NCI-H187 (cell line): ENCODE measurements at places on chromosomes 7 and 10.
A peak's percentile ranks its signal among the peaks of the same experiment; 100 is the strongest.

DNA sequence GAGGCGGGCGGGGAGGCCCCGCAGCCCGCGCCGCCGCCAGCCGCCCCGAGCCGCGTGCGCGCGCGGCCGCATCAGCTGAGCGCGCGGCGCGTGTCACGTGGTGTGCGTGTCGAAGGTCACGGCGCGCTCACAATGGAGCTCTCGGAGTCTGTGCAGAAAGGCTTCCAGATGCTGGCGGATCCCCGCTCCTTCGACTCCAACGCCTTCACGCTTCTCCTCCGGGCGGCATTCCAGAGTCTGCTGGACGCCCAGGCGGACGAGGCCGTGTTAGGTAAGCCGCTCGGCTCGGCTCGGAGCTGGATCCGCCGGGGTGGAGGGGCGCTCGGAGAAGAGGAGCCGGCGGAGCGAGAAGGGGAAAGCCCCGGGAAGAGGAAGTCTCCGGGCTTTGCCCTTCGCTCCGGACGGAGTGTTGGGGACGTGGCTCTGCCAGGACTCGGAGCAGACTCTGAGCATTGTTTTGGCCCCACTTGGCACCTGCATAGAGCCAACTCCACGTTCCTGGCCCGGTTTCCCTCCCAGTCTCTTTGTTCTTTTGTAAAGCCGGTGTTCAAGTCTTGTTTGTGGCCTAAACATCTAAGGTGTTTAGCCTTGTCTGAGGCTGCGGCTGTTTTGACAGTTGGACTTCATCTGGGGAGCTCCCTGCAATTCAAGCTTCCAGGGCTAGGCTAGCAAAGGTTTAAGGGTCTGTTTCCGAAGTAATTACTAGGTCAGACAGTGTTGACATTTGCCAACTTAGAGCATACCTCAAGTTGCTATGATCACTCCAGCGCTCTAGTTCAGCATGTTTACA is at the start of gene COMMD3:
TSS of gene COMMD3 (plus strand) at position 103 of the 790 bp plus-strand sequence. CDS start at position 133, 30 bp downstream.
- peak; percentile 72 for DNase-seq

DNA sequence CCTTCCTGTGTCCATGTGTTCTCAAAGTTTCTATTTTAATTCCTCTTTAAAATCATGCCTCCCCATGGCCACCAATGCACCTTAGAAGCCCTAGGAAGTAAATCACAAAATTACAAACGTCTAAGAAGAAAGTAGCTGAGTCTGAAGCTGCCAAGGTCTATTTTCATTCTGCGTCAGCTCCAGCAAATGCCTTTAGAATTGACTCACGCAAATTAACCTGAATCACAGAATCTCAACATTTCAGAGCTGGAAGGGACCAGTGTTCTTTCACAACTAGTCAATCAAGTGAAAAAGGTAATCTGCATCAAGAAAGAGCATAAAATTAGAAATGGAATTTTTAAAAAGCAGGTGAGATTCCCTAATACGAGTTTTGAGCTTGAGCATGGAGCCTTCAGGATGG is 1017.6 kb downstream of the SORCS3 start:
- DNase-seq, result no peak

DNA sequence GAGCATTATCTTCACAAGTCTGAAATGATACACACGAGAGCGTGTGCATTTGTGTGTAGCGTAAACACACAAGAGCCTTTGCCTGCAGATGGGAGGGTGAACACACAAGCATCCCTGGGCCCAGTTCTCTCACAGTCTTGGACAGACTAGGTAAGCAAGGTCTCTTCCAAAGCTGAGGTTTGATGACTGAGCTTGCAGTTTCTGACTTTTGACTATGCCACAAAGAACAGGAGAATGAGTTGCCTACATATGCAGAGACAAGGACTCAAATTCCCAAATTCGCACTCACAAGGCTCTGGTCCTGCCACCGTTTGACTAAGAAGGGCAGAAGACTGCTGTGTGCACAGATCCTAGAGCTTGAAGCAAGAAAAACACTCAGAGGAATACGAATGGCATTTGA is 55.8 kb downstream of the FAM53B start:
- DNase-seq, result no peak

GRCh38 chr7:151062399-151063211 is 3.2 kb downstream of the SLC4A2 start:
- DNase-seq, result no peak

DNA sequence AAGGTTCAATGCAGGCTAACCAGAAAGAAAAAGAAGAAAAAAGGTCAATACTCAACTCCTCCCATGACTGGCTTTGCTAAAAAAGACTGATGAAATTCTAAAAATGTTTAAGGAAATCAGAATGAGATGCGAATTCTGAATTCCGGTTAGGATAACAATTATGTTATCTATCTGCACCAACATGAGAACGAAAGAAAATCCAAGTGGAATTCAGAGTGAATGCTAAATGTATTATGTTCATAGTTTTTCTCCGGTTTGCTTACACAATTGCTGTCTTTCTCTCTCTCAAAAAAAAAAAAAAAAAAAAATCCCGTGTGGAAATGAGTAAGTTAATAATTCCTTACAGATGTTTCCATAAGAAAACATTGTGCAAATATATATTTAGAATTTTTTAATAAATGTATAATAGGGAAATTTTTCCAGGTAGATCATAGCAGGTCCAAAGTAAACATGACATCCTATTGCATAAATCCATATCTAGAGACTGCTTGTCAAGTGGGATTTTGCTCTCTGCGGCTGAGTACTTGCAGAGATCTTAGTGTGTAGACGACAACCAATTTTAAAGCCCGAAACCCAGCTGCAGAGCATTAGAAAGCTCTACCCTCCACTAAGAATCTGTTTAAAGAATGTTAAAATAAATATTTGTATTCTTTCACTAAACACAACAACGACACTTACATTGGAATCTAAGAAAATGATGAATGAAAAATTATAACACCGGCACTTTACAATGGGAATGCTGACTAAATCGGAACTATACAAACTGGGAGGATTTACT is 104.0 kb downstream of the JAZF1 start:
- DNase-seq, result no peak

- DNase-seq, result no peak
Observed at GRCh38 chr10:121308020-121308419, 290.2 kb downstream of the FGFR2 start.

DNA sequence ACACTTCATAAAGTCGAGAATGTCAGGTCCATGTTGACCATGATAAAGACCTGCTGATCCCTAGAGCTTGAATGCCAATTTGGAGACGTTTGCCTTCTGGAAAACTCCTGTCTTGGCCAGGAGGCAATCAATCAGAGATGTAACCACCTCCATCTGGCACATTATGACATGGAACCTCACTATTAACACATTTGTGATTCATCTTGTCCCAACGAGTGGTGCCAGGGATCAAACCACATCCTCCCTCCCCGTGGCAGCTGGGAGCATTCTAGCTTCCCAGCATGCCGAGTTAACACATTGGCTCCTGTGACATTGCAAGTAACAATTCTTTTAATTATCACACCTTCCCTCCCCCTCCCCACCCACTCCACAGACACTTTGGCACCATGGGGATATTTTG is 84.0 kb upstream of the PPP1R17 start:
- no peak for DNase-seq

DNA sequence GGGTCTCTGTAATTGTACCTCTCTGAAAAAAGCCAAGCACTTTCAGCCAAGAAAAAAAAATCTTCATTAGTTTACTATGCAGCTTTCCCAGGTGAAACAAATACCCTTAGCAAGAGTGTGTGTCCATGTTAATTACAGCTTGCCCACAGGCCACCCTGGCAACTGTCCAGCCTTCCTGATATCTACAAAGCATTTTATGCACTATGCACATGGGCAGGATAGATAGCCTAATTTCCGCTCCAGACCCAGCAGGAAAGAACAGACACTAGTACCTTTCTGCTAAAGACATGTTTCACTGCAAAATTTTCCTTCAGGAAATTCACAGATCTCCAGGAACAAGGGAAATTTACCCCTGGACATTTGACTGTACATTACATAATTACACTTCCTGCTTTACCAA is 24.4 kb downstream of the CACNA2D1 start:
- DNase-seq, result no peak

- no peak for DNase-seq
Observed at GRCh38 chr7:101465576-101466196, 103.0 kb downstream of the COL26A1 start.

- DNase-seq, result no peak
Observed at GRCh38 chr10:33137356-33138005, 179.5 kb upstream of the ITGB1 start.

DNA sequence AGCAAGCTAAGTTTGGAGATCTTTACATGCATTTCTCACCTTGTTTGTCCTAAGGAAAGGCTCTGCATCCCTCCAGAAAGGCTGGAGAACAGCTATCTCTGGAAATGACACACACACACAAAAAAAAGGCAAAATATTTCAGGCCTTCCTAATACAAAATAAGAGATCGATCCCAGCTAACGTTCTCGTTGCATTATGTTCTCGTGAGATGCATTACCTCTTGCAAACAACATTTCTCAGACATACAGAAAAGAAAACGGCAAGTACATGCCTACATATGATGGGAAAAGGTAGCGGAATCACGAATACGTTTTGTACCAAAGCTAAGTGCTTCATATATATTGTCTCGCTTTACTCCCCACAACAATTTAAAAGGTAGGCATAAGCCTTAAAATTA is 488 bp downstream of the MTERF1 start:
- no peak for DNase-seq

DNA sequence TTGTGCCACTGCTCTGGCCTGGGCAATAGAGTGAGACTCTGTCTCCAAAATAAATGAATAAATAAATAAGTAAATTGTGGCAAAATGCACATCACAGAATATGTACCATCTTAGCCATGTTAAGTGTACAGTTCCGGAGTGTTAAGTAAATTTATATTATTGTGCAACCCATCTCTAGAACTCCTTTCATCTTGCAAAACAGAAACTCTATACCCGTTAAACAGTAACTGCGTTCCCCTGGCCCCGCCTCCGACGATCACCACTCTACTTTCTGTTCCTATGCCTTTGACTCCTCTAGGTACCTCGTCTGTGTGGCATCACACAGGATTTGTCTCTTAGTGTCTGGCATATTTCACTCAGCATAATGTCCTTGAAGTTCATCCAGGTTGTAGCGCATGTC is 356.4 kb upstream of the FOXK1 start:
- DNase-seq, result no peak

DNA sequence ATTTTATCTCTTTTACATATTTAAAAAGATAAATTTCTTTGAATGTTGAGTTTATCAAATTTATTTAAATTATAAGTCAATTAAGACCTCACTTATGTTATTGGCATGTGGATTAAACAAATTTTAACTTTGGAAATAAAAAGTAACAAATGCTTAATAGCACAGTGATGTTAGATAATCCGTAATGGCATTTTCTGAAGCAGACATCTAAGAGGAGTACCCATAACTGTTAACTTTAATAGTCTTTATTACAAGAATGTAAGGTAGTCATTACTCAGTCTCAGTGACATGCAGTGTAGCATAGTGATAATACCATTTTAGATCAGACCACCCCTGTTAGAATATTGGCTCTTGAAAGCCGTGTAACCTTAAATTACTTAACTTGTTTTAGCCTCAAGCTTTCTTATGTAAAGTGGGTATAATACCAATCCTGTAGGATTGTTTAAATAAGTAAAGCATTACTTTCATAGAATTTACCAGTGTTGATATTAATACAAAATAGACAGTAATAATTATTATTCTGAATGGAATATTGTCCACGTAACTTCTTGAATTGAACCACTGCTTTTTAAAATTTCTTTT is 4.3 kb downstream of the PHYHIPL start:
- no peak for DNase-seq

- DNase-seq, result no peak
Observed at GRCh38 chr10:4074545-4075407, 289.8 kb upstream of the KLF6 start.

DNA sequence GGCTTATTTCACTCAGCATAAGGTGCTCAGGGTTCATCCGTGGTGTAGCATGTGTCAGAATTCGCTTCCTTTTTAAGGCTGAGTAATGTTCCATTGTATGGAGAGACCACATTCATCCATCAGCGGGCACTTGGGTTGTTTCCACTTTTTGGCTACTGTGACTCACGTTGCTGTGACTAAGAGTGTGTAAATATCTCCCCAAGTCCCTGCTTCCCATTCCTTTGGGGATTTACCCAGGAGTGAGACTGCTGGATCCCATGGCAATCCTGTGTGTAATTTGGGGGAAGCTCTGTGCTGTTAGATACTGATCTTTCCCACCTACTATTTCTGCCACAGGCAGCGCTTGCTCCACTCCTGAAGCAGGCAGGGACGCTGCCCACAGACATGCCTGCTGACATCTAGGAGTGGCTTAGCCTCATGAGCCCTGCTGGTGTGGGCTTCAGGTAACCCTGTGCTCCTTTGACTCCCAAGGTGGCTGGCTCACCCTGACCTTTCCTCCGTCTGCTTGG is 346.0 kb downstream of the FRMD4A start:
- no peak for DNase-seq
